Stimulated activated CD4-positive, alpha-beta T cell treated with anti-CD3 and anti-CD28 coated beads, TNF-alpha, amount 100 ng/mL, for 48 hours (primary cell): ENCODE measurements at places on chromosomes 7 and 10.

DNA sequence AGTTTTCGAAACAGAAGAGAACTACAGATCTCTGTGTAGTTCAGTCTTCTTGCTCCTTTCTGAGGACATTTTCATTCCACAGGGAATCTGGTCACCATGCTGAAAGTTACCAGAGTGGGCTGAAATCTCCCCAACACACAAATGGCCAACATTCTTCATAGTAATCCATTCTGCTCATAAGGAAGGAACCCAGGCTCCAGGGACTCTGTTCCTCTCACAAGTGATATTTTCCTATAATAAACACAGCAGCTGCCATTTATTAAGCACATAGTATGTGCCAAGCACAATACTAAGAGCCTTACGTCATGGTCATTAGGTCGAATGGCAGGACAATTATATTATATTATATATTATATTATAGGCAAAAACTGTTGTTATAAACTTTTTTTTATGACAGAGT is 109.8 kb downstream of the RAB11FIP2 start:
- no peak for DNase-seq

GRCh38 chr7:108525327-108525984 is 479 bp downstream of the PNPLA8 start:
- DNase-seq, result no peak

GRCh38 chr7:117114272-117114671 is 161.0 kb downstream of the ST7 start:
- DNase-seq, result no peak

- no peak for DNase-seq
These were observed 8.5 kb upstream of the BAG3 start for GRCh38 chr10:119642556-119643111.

- DNase-seq, result peak; percentile 23
These were observed 54.6 kb upstream of the MKI67 start for GRCh38 chr10:128180843-128181242.

- no peak for DNase-seq
These were observed 123.9 kb downstream of the PRKAG2 start for GRCh38 chr7:151752816-151753595.

DNA sequence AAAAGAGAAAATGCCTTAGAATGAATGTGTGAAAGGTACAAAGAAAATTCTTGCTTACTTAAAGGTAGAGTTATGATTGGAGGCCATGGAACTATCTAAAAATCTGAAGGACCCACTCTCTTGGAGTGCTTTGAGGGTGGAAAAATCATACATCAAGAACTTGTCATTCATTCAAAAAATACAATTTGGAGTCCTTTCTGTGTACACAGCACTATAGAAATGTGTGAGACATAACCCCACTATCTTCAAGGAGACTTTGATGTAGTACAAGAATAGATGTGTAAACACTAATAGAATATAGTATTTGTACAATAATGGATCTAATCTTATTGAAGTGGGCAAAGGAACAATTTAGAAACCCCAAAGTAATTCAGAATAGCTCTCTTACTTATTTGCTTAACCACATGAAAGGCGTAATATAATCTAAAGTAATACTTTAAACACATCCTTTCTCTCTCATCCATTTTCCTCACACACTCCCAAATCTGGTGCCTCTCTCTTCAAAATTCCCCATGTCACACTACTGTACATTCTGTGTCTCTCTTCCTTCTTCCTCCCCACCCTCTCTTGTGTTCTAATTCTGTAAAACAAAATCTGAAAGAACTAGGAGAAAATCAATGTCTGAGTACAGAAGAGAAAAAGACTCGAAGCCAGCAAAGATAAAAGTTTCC is 166.7 kb downstream of the DNAJB9 start:
- no peak for DNase-seq

DNA sequence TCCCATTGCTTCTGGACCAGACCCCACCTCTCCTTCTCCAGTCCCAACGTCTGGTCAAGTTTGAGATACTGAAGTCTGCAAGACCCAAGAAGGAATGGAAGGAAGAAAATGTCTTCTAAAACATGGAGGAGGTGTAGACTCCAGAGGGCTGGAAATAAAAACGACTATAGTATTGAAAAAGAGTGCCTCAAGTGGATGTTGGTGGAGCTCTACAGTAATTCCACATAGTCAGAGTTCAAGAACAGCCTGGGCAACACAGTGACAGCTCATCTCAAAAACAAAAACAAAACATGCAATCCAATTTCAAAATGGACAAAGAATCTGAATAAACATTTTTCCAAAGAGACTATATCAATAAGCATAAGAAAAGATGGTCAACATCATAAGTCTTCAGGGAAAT is 2.3 kb upstream of the PCGF6 start:
- DNase-seq, result no peak

DNA sequence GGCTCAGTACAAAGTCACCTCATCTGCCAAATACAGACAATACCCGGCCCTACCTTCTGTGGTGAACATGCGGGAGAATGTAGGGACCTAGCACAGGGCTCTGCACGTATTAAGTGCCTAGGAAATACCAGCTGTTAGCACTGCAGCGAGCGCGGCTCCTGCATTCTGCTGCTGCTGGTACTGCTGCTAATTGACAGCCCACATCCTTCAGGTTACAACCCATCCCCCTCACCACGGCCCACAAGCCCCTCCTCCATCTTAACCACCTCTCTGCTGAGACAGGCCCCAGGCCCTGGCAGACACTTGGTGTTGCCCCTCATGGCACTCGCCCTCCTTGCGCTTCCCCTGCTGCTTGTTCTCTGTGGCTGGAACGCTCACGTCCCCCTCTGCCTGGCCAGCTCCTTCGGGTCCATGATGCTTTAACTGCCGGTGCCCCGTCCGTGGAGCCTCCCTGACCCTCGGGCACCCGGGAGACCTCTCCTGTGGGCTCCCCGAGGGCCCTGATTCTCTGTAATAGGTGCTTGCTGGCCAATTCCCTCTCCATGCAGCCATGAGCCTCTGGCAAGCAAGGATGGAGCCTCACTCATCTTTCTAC is 53.3 kb upstream of the LOXL4 start:
- DNase-seq, result no peak

- no peak for DNase-seq
These were observed 75.6 kb downstream of the GRM8 start for GRCh38 chr7:127177156-127177555.

GRCh38 chr7:46163246-46163645 is 242.2 kb upstream of the IGFBP3 start:
- DNase-seq, result no peak

DNA sequence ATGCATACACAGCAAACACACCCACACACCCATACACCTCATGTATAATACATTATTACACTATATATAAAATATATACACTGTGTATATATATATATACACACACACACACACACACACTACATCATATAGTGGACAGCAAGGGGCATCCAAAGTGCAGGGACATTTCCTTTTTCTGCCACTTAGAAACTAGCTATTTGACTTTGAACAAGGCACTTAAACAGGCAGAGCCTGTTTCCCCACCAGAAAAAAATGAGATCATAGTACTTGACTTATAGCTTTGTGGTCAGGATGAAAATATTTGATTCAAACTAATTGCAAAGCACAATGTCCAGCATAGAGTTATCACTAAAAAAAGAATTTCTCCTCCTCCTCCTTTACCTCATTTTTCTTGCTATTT is 254.3 kb upstream of the NPVF start:
- no peak for DNase-seq

GRCh38 chr7:132290021-132290420 is 286.2 kb downstream of the PLXNA4 start:
- no peak for DNase-seq

- DNase-seq, result no peak
These were observed 79.7 kb downstream of the LHPP start for GRCh38 chr10:124541076-124541903.

DNA sequence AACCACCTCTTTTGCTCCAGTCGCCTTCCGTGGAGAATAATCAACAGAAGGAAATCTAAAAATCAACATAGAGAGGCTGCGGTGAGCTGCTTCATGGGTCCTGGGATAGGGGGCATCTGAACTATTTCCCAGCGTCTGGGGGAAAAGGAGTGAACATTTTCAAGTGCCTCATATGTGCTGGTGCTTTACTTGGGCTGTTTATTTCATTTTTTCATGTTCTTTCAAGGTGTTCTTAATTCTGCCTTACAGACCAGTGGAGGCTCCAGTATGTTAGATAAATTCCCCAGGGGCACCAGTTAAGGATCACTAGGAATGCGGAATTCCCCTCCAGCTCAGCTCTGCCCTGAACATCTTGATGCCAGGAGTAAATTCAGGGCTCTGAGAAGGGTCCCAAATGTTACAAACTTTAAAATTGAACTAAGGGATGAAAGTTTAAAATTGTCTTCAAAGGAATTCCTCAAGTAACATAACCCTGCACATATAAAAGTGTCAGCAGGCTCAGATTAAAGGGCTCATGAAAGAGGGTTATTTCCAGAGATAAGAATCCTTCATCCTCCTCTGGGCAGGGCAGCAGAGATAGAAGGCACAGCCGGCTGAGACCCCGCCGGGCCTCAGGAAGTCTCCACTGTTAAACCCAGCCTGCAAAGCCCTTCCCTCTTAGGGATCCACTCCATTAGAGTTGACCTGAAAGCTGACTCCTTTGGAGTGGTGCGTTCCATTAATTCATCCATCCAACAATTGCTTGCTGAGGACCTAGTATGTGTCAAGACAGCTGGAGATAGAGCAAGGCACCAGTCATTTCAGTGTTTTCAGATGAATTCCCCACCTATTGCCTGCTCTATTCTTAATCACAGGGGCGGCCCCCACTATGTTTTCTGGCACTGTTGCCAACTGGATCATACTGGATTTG is 345.8 kb downstream of the KCNMA1 start:
- DNase-seq, result no peak

GRCh38 chr7:31603046-31603445 is 84.0 kb upstream of the PPP1R17 start:
- DNase-seq, result no peak

DNA sequence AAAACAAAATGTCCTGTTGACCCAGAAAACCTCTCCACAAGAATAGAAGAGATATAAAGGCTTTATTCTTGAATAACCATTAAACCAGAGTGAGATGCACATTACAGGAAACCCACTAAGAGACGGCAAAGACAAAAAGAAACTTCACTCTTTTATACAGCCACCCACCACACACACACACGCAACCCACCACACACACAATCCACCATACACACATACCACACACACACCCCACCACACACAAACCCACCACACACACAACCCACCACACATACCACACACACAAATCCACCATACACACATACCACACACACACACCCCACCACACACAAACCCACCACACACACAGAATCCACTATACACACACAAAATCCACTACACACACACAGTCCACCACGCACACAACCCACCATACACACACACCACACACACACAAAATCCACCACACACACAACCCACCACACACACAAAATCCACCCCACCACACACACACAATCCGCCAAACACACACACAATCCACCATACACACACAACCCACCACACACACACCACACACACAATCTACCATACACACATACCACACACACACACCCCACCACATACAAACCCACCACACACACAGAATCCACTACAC is 9.5 kb upstream of the REPIN1 start:
- no peak for DNase-seq

DNA sequence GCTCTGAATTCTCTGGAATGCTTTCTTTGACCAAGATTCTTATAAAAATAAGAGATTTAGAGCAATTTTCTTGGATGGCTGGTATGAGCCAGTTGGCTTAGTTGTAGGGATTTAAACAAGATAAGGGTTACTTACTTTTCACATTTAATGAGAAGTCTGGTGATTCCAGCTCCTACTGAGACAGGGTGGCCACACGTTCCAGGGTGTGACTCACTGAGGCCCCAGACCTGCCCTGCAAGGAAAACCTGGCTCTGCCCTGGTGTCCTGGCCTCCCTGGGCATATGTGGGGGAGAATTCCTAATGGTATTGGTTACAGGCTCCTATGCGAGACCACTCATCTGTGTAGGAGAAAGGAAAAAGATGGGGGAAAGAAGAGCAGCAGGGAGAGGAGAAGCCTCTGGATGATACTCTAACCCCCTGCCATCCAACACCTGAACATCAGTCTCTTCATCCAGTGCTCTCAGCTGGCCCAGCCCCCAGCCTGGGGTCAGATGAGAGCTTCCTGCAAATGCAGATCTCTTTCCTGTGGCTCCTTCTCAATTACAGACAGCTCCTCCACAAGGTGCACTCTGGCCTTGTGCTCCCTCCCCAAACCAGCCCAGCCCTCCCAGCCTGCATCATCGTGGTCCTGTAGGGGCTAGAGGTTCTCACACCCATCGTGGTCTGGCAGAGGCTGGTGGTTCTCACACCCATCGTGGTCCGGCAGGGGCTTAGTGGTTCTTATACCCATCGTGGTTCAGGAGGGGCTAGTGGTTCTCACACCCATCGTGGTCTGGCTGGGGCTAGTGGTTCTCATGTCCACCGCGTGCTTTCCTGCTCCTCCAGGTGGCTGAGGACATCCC is 139.9 kb downstream of the EGFR start:
- DNase-seq, result no peak

DNA sequence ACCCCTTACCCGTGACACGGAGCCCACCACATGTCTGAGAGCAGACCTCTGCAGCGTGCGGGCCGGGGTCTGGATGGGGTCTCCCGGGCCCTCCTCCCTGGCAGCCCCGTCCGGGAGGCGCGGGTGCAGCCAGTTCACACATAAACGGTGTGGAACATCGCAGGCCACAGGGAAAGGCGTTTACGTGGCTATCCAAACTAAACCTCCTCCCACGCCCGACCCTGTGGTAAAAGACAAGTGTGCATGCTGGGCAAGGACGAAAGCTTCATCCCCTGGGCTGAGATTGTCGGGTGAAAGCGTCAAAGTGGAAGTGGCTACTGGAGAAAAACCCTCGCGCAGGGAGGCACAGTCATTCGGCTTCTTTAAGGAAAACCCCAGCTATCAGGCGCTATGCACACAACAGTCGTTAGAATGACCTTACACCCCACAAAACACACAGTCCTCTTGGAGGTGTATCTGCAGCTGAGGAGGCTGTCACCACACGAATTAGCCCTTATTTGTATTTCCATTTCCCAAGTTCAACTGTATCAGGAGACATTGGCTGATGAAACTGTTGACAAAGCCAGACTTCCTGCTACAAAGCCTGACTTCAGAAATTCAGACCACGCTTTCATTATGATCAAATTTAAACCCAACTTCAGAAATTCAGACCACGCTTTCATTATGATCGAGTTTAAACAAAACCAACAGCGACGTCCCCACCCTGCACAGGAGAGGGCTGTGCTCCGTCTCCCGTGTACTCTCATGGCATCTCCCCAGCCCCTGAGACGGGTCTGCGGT is 15.3 kb downstream of the GPER1 start:
- peak; percentile 22 for DNase-seq

DNA sequence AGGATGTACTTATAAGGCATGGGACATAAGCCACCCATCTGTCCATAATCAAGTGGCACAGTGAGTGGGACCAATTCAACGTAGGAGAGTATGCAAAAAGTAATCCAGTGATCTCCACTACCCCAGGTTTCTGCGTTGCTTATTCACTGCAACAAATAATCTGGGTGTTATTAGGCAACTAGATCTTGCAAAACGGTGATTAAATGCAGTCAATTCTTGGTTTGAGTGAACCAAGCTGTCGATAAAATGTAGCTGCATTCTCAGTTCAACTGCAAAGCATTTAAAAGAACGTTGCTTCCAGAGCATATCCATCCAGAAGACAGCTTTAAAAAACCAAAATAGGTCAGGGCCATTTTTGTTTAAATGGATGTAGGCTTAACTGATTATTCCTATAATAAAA is 5.0 kb downstream of the LSMEM1 start:
- no peak for DNase-seq

- no peak for DNase-seq
These were observed 70.7 kb upstream of the EZH2 start for GRCh38 chr7:148954766-148955165.
